ENCODE measurements at places on chromosomes 13 and 19.
A peak's percentile ranks its signal among the peaks of the same experiment; 100 is the strongest.

DNA sequence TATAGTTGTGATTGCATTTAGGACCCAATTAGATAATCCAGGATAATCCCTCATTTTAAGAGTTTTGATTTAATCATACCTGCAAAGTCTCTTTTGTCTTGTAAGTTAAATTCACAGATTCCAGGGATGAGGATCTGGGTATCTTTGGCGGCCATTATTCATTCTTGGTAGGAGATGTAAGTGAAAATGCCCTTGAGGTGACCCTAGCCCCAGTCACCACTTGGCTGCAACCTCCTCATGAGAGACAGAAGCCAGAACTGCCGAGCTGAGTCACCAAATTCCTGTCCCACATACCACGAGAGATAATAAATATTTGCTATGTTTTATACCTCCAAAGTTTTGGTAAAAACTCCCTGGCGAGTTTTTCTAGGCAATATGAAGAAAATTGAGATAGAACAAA is 389.4 kb downstream of the RFC3 start:
- peak; percentile 20 for DNase-seq

- DNase-seq, result no peak
Observed at GRCh38 chr19:18610245-18610555, 2.5 kb upstream of the TMEM59L start.

- DNase-seq, result peak; percentile 95
Observed at GRCh38 chr19:10695401-10696398, 5.5 kb upstream of the QTRT1 start.

- DNase-seq, result no peak
Observed at GRCh38 chr19:2607712-2608601, 94.5 kb downstream of the GNG7 start.

GRCh38 chr13:112193463-112194166 is 126.7 kb downstream of the SOX1 start:
- no peak for DNase-seq

GRCh38 chr19:33720155-33720493 is 76.5 kb upstream of the KCTD15 start:
- no peak for DNase-seq

GRCh38 chr13:95137096-95137495 is 164.2 kb downstream of the ABCC4 start:
- DNase-seq, result no peak

DNA sequence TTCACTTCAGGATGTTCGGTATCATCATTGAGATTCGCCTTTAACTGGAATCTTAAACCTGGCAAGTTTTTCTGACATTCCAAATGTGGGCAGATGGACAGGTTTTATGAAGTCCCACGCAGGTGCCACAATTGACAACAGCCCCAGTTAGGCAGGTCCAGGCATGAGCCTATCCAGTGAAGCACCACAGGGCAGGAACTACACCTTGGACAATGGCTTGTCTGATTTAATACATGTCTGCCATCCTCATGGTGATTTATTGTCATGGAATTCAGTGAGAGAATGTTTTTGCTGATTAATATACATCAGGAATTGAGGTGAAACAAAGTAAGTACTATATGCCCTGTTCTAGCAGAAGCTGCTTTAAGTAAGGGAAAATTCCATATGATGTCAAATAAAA is 10.2 kb upstream of the TPP2 start:
- DNase-seq, result no peak

DNA sequence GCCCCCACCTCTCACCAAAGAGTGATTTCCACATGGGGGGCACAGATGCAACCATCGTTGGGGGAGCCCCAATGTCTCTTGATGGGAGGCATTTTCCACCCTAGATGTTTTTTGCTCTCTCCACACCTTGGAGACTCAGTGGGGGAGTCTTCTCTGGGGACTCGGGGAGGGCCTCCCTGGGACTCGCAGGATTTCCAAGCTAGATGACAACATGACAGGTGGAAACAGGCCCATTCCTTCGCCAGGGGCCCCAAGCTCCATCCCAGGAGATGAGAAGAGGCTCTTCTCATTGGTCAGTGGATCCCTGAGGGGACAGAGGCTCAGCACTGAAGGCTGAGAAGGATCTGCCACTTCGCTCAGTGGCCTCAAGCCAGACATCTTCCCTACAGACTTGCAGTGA is 12.7 kb upstream of the KIR2DL4 start:
- no peak for DNase-seq

GRCh38 chr13:83819611-83820010 is 62.7 kb downstream of the SLITRK1 start:
- no peak for DNase-seq

GRCh38 chr19:47813304-47813994 is 8.3 kb upstream of the CRX start:
- DNase-seq, result peak; percentile 75

DNA sequence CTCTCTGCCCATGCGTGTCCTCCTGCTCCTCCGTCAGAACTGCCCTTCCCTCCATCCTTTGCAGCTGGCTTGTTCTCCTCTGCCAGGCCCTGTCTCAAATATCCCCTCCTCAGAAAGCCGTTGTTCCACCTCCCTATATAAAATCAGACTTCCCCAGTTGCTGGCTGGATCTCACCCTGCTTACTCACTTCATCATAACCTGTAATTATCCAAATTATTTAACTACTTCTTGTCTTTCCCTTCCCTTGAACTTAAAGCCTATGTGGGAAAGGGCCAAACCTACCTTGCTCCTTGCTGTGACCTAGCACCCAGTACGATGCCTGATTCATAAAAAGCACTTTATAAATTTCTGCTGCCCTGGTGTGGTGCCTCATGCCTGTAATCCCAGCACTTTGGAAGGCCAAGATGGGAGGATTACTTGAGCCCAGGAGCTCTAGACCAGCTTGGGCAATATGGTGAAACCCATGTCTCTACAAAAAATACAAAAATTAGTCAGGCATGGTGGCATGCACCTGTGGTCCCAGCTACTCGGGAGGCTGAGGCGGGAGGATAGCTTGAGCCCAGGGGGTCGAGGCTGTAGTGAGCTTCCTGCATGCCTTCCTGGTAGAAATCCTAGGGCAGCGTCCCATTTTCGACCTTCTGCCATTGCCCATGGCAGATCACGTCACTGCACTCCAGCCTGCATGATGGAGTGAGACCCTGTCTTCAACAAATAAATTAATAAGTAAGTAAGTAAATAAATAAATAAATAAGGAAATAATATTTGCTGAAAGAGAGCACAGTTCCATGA is 39.5 kb upstream of the ZNF536 start:
- DNase-seq, result no peak

DNA sequence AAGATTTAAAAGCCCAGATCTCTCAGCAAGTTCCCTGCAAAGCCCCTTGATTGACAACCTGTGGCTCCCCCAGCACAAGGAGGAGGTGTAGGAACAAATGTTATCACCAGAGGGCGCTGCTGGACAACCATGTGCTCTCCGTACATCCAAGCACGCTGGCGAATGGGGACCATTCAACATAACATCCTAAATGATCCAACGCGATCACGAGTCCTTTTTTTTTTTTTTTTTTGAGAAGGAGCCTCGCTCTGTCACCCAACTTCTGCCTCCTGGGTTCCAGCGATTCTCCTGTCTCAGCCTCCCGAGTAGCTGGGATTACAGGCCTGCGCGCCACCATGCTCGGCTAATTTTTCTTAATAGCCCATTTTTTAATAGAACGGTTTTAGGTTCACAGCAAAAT is 52.0 kb downstream of the NWD1 start:
- peak; percentile 52 for DNase-seq

GRCh38 chr13:113769881-113770280 is 10.9 kb downstream of the TMEM255B start:
- DNase-seq, result no peak

DNA sequence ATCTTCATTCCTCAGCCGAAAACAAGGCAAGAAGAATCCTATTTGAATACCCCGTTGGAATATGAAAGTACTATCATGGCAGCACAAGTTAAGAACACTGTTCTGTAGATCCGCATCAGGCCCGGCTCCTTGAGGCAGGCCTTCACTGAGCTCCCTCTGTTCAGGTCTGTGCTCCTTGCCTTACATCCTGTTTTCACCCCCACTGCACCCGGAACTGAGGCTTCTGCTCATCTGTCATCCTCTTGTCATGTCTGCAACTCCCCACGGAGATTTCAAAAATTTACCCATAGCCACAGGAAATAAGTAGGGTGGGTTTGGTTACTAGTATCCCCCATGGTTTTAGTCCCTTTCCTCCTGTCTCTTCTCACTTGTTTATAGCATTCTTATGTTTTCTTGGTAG is 861.9 kb downstream of the GPC5 start:
- no peak for DNase-seq

GRCh38 chr13:114096811-114097211 is 35.6 kb downstream of the RASA3 start:
- no peak for DNase-seq

- DNase-seq, result peak; percentile 27
Observed at GRCh38 chr13:96052656-96053002, 572 bp downstream of the UGGT2 start.

- no peak for DNase-seq
Observed at GRCh38 chr19:2259336-2259735, 3.1 kb upstream of the JSRP1 start.

DNA sequence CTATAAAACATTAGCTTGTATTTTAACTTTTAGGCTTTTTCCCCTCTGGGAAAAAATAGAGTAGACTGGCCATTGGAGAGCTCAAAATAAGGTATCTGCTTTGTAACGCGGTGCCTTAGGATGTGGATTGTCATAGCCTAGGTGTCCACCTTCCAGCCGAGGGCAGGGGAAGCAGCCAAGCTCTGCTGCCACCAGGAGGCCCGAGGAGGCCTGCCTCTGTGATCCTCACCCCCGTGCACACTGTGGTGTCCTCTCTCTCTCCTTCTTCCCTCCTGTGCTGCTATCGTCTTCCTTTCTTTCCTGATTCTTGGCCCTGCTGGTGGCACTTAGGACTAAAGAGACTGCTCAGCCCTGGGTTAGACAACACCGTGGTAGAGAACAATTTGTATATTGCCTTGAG is 11.3 kb downstream of the HNRNPM start:
- peak; percentile 54 for DNase-seq

GRCh38 chr19:6250909-6251308 is 28.9 kb downstream of the MLLT1 start:
- no peak for DNase-seq

GRCh38 chr13:92173254-92173653 is 774.8 kb downstream of the GPC5 start:
- DNase-seq, result no peak

GRCh38 chr19:46776927-46777911 is 11.2 kb downstream of the SLC1A5 start:
- DNase-seq, result no peak

GRCh38 chr13:31330236-31330635 is 130.5 kb downstream of the B3GLCT start:
- no peak for DNase-seq

- DNase-seq, result peak; percentile 11
Observed at GRCh38 chr13:59531571-59532091, 632.1 kb downstream of the DIAPH3 start.

- DNase-seq, result no peak
Observed at GRCh38 chr19:39595950-39596349, 6.4 kb upstream of the LGALS13 start.

DNA sequence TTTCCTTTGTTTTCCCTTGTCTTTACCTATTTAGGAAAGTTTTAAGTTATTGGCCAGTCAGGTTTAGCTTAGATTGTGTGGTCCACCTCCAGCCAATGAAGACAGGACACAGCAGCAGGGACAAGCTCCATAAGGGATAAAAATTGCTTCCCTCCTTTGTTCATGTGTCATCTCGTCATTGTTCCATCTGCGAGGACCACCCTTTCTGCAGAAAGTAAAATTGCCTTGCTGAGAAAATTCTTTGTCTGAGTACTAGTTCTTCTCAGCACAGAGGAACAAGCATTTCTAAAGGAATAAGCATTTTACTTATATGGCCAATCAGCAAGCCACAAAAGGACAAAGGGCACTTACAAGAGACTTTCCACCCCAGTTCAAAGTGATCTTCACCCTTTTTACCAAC is 11.4 kb downstream of the ZNF560 start:
- DNase-seq, result no peak

GRCh38 chr19:45391346-45391745 is 13.5 kb downstream of the PPP1R13L start:
- peak; percentile 63 for DNase-seq

GRCh38 chr19:17977021-17977420 is 10.1 kb downstream of the KCNN1 start:
- no peak for DNase-seq

DNA sequence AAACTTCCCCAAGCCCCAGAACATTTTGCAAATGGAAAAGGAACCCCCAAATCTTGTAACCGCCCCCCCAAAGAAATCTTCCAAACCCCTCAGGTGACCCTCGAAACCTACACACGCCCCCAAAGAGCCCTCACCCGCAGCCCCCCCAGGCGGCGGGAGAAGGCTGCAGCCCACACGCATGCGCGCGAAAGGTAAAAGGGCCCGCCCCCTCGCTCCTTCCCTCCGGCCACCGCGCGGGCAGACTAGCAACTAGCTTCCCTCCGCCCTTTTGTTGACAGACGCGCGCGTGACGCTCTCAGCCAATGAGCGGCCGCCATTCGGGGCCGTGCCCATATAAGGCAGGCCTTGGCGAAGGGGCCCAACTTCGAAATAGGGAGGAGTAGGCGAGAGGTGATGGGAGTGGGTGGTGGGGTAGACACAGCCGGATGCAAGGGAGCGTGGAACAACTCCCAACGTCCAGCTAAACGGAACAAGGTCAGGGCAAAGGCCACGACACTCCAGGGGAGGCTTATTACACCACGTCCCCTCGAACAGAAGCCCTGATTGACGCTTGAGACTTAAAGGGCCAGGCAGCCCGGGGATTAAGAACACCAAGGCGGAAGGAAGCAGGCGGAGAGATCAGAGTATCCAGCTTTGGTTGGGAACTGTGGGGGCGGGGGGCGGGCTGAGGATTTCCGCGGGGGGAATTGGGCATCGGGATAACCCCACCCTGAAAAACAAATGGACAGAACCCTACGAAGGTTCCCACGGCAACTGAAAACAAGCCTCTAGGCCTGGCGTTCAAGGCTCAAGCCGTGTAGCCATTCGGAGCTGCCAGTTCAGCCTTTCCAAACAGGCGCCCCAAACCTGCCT is 13.3 kb downstream of the FBXO46 start:
- DNase-seq, result peak; percentile 98

- no peak for DNase-seq
Observed at GRCh38 chr13:21673539-21673788, 2.6 kb downstream of the FGF9 start.

DNA sequence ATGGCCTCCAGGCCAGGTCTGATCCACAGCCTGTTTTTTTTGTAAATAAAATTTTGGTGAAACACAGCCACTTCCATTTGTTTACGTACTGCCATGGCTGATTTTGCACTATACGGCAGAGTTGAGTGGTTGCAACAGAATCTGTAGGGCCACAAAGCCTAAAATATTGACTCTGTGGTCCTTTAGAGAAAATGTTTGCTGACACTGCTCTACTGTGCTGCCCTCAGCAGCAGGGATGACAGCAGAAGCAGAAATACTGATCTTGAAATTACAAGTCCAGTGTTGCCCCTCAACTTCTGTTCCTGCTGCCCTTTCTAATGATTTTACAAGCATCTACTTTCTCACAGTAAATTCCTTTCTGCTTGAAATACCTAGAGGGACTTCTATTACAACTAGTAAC is 245.2 kb downstream of the RGCC start:
- DNase-seq, result no peak

- DNase-seq, result no peak
Observed at GRCh38 chr19:37991176-37991835, 84.3 kb downstream of the SIPA1L3 start.

GRCh38 chr19:5824751-5825150 is 14.8 kb downstream of the FUT6 start:
- no peak for DNase-seq

Measured in T47D (cell line).